Esophagus mucosa (tissue), 1 donor: ENCODE measurements at places on chromosomes 4 and X. TPM values are rescaled to one million over a fixed set of nuclear protein-coding genes. Genes with fewer than 3 reads are reported as not detected.

GRCh38 chr4:56705966-56706365, 24.9 kb upstream of the HOPX start:
- ATAC-seq = no peak

- no peak for ATAC-seq
These were observed 638.7 kb downstream of the FSTL5 start for GRCh38 chr4:161525121-161525520.

DNA sequence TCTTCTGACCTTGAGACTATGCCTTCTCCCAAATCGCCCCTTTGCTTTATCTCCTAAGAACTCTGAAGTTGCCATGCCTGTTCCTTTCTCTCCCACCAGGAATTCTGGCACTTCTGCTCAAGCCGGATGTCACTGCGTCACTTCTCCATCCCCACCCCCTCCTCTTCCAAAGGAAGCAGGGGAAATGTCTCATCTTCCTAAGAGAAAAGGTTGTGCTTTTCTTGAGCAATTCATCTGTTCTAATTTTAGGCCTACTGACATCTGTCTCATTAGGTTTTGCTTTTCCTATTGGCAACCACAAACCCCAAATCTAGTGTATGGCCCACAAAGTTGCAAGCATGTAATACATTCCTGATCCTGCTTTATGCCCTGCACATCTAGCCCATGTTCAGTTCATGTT, 163.1 kb upstream of the PLAC1 start:
- no peak for ATAC-seq

DNA sequence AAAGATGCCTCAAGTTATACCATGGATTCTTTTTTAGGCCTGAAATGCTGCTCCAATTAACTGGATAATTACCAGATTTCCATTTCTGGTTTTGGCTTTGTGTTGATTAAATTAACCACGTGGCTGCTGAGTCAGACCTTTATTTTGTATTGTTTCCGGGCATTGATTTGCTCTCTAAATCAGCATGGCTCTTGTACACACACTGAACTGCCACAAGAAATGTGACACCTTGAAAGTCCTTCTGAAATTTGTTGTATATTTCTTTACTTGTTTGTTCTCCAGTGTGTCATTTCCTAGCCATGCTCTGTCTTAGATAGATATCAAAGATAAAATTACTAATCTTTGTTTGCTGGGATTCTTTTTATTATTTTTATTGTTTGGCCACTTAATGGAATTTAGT, 11.7 kb downstream of the MTTP start:
- no peak for ATAC-seq

DNA sequence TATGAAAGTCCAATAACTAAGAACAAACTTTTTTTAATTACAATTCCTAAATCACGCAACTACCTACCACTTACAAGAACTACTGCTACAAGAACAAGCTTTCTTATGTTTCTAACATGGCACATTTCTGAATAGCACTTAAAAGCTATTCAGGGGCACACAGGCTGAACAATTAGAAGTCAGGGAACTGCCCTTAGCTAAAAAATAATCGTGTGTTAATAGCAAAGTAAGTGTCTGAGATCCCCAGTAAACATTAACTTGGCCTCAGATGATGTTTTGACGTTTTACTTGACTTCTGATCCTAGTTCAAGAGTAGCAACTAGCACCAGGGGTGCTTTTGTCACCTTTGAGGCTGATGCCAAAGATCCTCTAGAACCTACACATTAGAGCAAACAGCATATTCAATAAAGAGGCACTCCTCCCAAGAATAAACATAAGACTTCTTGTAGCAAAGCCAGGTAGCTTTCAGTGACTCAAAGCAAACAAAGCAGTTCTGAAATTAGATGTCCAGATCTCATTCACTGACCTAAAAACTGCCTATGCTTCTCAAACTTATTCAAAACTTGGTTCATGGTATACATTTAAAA, 16.2 kb downstream of the SPOCK3 start:
- no peak for ATAC-seq

DNA sequence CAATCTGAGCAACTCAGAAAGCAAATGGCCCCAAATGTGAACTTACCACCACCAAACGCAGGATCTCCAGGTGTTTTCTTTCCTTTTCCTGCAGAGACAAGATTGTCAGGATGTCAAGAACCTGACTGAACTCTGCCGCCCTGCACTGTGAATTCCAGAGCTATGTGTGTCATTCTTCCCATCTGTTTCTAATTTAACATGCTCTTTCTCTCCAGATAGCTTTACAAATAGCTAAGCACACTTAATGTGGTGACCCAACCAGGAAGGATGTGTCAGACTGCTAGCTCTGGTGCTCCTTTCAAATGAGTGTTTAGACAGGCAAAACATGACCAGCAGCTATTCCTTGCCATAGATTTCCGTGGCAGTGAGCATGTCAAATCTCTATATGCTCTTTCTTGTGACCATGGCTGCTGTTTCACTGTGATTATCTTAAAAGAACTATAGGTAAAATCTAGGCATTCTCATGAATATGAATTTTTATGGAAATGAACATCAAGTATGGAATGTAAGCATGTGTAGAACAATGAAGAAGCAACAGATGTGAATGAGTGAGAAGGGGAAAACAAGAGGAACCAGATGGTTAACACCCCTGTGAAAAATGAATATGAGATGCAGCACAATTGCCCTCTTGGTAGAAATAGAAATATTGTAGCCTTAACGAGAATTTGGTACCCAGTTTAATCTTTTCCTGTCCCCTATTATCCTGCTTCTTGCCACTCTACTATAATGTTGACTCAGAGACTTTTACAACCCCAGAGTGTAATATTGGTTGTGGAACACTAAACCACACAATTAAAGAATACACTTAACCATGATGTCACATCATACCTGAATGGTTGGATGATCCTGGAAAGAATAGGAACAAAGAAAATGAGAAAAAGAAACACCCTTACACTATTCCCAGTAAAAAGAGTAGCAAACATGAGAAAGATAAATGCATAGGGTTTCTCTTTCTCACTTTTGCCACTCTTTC, 247.8 kb upstream of the DKK2 start:
- peak; percentile 65 for ATAC-seq

DNA sequence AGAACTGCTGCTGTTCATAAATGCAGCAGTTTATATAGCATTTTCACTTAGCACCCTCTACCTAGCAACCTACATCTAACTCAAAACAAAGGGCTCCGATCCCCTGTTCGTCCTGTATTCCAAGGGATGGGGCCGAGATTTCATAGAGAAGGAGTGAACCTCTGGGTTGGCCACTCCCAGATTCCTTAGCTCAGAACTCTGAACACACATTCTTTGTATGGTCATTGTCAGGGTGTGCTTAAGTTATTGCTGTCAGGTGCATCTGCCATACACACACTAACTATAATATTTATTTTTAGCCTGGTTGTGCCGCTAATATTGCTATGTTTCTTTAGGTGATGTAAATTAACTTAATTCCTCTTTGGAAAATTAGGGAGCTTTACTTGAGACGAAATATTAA, 47.7 kb upstream of the AADAT start:
- no peak for ATAC-seq

DNA sequence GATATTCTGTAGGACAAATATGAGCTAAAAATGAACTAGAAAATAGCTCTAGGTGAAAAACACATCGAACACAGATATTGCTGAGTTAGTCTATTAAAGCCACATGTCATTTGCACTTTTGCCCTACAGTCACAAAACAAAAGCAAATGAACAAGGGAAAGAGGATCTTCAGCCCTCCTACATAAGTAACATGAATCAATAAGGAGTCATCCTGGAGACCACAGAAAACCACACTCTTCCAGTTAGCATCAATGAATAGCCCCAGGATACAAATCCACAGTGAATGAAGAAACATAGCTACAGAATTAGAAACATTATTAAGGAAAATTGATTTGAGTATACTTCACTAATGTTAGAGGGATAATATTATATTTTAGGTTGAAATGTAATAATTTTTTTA, 311.4 kb downstream of the MAPK10 start:
- no peak for ATAC-seq

FAM156A gene
- 6.8 TPM for total RNA-seq

GRCh38 chr4:157246964-157247363, 26.4 kb downstream of the GRIA2 start:
- ATAC-seq = no peak

DNA sequence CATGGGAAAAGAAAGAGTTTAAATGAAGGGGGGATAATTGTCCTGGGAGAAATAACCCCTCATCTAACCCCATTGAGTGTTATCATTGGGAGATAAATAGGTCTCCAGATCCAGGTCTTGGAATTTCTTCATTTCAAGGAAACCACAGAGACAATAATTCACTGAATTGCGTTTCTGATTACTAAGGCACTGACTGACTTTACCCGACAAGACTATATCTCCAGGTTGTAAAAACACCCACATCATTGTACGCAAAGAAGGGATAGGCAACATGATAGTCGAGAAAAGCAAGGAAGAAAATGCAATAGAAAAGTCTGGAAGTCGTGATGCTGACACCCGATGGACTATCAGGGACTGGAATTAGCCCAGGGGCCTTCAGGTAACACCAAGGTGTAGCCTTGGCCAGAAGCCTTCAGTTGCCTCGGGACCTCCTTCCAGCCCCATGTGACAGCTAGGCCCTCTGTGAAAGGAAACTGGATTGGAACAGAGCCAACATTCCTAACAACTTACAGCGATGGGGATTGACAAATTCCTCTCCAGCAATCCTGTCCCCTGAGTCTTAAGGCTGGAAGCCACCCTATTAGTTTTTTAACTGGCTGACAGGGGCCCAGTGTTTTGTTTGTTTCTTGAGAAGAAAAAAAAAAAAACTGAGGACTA, 46.5 kb upstream of the RAB9B start:
- ATAC-seq = no peak

HSD17B13 gene
- total RNA-seq = not detected

OTUD6A gene
- total RNA-seq = not detected

MYOZ2 gene
- not detected for total RNA-seq

DNA sequence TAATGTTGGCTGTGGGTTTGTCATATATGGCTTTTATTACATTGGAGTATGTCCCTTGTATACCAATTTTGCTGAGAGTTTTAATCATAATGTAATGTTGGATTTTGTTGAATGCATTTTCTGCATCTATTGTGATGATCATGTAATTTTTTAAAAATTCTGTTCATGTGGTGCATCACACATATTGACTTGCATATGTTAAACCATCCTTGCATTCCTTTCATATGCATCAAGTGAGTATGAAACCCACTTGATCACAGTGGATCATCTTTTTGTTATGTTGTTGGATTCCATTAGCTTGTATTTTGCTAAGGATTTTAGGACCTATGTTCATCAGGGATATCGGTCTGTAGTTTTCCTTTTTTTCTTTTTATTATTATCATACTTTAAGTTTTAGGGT, 12.1 kb downstream of the HEPH start:
- no peak for ATAC-seq

GRCh38 chr4:30802622-30803323, 82.6 kb downstream of the PCDH7 start:
- ATAC-seq = peak; percentile 72

USP51 gene
- 0.40 TPM for total RNA-seq

DNA sequence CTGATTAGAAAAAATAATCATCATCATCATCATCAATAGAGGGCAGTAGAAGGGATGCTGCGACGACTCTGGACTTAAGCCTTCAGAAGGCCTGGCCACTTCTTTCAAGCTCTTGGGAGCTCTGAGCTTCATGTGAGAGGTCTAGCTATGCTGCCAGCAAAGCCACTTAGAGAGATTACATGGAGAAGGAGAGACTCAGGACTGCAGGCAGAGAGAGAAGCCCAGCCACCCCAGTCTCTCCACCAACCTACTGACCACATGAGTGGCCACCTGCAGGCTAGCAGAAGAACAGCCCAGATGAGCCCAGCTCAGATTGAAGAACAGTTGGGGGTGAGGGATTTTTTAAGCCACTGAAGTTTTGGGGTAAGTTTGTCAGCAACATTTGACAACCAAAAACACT, 17.1 kb upstream of the TMEM150C start:
- no peak for ATAC-seq

PRMT9 gene
- 4.1 TPM for total RNA-seq
